ENCODE measurements at places on chromosomes 7 and 10.

DNA sequence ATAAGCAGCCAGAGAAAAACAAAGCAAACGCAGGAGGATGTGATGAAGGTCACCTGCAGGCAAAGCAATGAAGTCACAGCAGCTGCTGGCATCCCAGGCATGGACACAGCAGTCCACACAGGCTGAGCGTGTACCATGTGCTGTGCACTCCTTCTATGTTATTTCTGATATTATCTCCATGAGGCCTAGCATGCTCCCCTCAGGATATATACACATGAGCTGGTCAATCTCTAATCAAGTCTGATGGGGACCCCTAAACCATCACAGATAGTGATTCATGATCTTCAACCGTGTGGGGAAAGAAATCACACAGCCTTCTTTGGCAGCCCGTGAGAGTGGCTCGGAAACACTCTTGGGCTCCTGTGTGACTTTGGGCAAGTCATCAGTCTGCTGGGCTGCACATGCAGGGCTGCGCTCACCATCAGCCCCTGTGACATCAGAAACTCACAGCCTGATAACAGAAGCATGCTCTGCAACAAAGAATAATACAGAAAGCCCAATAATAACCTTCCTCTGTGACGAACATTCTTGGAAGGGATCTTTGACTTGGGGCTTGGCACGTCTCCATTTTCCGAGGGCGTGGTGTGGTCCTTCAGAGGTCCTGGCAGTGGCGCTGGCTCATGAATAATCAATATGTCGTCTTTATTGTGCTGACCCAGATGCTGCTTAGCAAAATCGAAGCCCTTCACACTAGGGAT is 83.0 kb upstream of the ATP6V0A4 start:
- DNase-seq: no peak

DNA sequence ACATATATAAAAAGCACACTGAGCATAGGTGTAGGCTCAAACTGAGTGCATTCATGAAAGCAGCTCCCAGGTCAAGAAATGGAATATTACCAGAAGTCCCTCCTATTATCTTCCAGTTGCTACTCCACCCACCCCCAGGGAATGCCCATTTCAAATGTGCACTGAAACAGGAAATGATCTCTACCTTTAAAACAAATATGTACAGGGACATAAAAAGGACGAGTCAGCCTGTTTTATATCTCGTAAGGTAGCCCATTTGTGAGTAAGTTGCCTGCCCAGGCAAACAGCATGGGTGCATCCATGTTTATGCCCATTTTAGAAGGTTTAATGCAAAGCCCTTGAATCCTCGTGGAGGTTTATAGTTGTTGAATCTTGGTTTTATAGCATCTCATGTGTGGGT is 10.4 kb downstream of the FFAR4 start:
- DNase-seq: no peak

GRCh38 chr7:156609010-156609877 is 31.3 kb upstream of the RNF32 start:
- DNase-seq: no peak

- peak; percentile 43 for DNase-seq
Measured at GRCh38 chr7:65840446-65840845, 32.4 kb upstream of the VKORC1L1 start.

DNA sequence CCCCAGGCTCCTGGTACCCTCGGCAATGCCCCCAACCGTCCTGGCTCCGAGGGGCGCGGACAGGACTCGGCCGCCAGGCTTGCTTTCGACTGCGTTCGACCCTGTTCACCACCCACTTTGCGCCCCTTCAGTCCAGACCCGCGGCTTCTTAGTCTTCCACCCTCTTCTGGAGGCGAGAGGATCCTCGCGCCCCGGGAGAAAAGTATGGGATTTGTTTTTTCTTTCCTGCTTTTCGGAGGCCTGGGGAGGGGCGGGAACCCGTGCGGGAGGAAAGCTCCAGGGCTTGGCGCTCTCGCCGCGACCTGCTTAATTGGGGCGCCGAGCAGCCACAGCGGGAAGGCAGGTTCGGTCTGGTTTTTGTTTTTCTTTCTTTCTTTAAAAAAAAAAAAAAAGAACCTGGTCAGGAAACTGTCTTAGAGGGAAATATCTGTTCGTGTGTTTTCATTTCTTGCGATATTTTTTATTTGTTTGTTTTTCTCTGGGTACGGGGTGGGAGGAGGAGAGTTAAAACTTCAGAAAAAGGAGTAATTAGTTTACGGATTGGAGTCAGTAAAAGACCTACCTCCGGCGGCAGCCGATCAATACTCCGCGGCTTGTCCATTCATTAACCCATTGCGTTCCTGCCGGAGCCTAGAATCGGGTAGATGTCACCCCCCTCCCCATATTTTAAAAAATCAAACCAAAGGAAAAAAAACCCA is 1.6 kb downstream of the EMX2 start:
- no peak for DNase-seq

GRCh38 chr7:39463252-39463651 is 103.0 kb upstream of the YAE1 start:
- no peak for DNase-seq

- no peak for DNase-seq
Measured at GRCh38 chr10:21212348-21212747, 313.1 kb downstream of the SKIDA1 start.

- no peak for DNase-seq
Measured at GRCh38 chr7:116873619-116874018, 11.2 kb downstream of the CAPZA2 start.

GRCh38 chr7:103343758-103344452 is 662 bp downstream of the DNAJC2 start:
- no peak for DNase-seq

DNA sequence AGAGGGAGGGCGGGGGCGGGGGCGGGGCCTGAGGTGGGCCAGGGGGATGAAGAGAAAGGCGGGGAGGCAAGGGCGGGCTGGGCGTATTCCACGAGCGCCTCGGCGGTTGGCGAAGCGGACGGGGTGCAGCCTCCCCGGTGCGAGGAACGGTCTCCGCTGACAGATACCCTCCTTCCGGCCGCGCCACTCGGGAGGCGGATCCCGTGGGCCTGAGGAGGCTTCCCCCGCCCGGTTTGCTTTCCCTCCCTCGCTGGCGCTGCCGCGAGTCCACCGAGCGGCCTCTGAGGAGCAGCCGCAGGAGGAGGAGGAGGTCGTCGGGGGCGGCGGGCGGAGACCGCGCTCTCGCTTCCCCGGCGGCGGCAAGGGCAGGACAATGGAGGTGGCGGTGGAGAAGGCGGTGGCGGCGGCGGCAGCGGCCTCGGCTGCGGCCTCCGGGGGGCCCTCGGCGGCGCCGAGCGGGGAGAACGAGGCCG is at the start of gene TRIM24:
Gene TRIM24 (plus strand): TSS at position 84 of the 473 bp plus-strand sequence. CDS start 290 bp downstream, at position 374.
- DNase-seq: no peak

DNA sequence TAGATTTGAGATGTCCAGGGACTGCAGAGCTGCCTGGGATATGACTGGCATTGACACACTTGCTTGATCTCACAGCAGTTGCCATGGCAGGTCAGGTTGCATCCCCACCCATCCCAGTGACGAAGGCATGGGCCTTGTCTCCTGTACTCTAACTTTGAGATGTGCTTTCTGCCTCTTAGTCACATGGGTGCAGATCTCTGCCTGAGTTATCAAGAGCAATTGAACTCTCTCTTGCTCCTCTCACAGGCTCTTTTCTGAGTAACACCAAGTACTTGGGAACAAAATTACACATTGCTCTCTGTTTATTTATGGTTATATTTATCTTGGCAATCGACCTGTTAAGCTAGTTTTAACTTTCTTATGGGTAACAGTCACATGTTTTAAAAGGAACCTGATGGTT is 237.3 kb downstream of the NSUN6 start:
- no peak for DNase-seq

GRCh38 chr7:10474048-10474447 is 499.6 kb upstream of the PHF14 start:
- DNase-seq: no peak

- no peak for DNase-seq
Measured at GRCh38 chr10:105068497-105068896, 427.4 kb downstream of the SORCS3 start.

DNA sequence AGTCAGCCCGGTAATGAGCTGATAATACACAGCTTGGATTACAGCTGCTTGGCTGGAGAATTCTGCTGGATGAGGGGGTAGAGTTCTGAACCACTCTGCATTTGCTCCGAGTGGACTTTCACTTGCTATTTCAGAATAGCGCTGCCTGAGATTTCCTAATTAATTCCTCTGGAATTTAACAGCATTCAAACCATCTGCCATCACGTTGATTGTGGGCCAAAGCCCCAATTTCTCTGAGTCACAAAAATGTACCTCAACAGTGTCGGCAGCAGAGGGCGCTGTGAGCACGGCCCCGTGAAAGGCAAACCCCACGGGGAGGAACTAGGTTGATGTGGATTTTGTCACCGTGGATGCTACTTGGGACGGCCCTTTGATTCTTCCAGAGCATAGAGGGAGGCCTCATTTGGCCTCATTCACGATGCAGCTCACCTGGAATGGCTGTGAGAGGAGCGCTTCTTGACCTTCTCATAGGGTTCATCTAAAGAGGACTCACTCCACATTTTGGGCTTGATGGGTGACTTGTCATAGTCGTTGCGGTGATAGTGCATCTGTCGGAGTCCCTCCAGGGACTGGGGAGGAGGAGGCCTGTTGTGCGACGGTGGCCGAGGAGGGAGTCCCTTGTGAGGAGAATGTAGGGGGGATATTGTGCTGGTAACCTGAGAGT is 73.3 kb downstream of the PRPF18 start:
- DNase-seq: no peak

DNA sequence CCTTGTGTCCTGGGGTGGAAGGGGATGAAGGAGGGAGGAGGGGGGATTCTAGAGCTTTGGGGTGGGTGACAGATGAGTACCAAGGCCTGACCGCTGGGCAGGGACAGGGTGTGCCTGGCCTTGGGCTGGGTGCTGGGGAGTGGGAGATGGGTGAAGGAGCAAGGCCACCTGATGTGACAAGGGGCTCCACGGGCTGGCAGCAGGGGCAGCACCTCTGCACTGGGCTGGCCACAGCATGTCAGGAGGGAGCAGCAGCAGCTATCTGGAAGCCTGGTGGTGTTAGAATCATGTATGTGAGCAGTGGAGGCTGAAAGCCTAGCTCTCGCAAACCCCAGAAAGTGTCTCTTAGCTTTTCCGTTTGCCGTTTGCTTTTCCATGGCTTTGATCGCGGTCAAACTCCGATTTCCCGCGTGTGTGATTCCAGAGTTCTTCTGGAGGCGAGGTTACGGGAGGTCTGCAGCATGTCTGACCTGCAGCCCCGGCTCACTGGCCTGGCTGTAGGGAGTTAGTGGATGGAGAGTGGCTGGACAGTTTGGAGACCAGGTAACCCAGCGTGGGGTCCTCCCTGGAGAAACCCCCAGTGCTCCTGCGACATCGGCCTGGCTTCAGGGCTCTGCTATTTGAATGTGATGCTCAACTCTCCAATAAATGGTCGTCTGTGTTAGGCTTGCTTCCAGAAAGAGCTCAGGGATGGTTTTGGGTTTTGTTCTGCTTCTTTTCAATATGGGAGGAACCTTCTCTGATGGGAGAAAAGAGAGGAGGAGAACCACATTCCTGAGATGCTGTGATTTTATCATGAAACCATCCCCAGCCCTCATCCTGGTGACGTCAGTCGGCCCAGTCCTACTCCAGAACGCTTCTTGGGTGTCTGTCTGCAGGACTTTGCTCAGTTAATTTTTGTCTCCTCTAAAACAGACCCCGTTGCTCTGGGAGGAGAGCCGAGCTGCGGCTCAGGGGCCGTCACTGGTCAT is 105.5 kb downstream of the CUX1 start:
- no peak for DNase-seq

GRCh38 chr7:130904031-130904757 is 170.2 kb upstream of the KLF14 start:
- peak; percentile 93 for DNase-seq

- DNase-seq: no peak
Measured at GRCh38 chr7:41925946-41926345, 223.1 kb upstream of the INHBA start.

DNA sequence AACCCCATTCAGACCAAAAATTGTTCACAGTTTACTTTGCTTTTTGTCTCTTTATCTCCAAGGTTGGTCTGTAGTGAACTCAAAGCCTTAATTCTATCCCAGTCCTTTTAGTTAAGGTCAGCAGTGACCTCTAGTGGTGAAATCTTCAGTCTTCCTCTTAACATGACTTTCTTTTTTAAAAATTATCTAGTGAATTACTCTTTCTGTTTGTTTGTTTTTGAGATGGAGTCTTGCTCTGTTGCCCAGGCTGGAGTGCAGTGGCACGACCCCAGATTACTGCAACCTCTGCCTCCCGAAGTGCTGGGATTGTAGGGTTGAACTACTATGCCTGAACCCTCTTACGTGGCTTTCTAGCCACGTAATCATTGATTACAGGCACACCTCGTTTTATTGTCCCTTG is 25.0 kb downstream of the ZNF487 start:
- peak; percentile 80 for DNase-seq

DNA sequence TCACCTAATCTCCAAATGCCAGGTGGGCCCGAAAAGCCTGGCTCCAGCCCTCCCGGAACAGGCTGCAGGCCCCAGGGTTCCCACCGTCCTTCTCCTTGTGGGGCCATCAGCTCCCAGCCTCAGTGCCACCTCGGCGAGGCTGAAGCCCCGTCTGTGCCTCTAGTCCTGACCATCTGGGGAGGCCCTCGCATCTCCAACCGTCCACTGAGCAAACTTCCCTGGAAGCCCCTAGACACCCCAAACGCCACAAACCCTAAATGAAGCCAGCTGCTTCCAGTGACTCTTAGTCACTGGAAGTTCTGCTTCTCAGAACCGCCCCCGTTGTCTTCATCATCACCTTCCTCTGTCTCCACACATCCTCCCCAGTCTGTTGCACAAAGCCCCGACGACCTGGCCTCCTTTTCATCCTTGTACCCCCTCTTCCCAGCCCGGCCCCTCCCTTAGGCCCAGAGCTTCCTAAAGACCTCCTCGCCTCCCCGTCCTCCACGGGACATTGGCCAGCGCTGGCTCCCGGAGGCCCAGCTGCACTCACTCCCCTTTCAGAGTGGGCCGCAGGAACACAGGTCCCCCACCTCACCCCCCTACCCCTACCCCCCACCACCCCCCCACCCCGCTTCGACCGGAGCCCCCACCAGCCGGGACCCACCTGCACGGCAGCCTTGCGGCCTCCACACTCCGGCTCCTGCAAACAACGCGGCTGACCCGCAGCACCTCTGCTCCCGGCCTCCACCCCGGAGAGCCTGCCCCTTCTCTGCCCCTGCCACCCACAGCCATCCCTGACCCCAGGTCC is 1.1 kb upstream of the DIP2C start:
- DNase-seq: no peak

DNA sequence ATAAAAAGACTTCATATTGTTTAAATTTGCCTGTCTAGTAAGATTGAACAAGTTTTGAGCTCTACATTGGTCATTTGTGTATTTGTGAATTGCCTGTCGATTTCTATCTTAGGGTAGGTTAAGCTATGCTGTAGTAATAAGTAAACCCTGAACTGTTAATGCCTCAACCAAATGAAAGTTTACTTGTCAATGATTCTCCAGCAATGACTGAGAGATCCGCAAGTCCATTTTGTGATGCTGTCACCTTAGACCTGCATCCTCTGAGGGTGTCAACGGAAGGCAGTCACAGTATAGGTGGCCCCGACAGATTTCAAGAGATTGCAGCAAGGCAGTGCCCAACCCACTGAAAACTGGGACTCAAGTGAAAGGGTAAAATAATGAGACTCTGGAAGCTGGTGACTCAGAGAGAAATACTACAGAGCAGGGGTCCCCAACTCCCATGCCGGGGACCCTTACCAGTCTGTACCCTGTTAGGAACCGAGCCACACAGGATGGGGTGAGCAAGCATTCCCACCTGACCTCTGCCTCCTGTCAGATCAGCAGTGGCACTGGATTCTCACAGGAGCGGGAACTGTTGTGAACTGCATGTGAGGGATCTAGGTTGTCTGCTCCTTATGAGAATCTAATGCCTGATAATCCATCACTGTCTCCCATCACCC is 10.8 kb upstream of the PHYH start:
- no peak for DNase-seq

- DNase-seq: no peak
Measured at GRCh38 chr7:64099656-64100531, 54.7 kb downstream of the ZNF727 start.

GRCh38 chr7:18637516-18637915 is 142.0 kb downstream of the HDAC9 start:
- no peak for DNase-seq
